ENCODE measurements at places on chromosomes 13 and 19.

- DNase-seq, result no peak
Measured at GRCh38 chr19:54427586-54427985, 12.3 kb downstream of the TTYH1 start.

DNA sequence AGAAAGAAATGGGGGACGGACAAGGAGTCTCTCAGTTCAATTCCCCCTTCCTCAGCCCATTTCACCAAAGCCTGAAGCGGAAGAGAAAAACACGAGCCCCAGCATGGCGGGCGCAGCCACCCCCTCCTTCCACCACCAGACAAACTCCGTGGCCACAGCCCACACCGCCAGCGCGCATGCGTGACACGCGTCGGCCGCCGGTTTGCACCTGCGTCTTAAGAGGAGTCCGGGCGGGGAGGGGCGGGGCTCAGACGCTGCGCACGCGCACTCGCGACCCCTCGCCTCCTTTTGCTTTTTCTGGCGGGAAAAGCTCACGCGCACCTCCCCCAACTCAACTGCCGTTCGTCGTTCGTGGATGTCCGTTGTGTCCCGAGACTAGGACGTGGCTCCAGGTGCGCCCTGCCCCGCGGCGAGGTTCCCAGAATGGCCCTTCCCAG is at the start of gene KASH5:
Gene KASH5 (plus strand): TSS at position 314 of the 437 bp plus-strand sequence. CDS start 2,635 bp downstream, outside the sequence.
- DNase-seq, result peak; percentile 76

GRCh38 chr19:11113140-11113708 is 24.0 kb downstream of the LDLR start:
- no peak for DNase-seq

GRCh38 chr13:27973291-27973690 is 4.2 kb upstream of the CDX2 start:
- DNase-seq, result no peak
